ENCODE measurements at places on chromosomes 3 and 15. TPM values are rescaled to one million over a fixed set of nuclear protein-coding genes. Genes with fewer than 3 reads are reported as not detected.

The PP2D1 gene
- 0.59 TPM for polyA plus RNA-seq

The GABRR3 gene
- polyA plus RNA-seq = 0.03 TPM

The SLC24A5 gene
- polyA plus RNA-seq = 0.50 TPM

The FSTL1 gene
- 491 TPM for polyA plus RNA-seq

The SH2D7 gene
- polyA plus RNA-seq = 0.83 TPM

The PLS1 gene
- 28.2 TPM for polyA plus RNA-seq

The IL5RA gene
- 0.32 TPM for polyA plus RNA-seq

The CCDC80 gene
- polyA plus RNA-seq = 115 TPM

- DNase-seq = no peak
These were observed 64.3 kb downstream of the OXSM start for GRCh38 chr3:25854214-25854613.

- DNase-seq = no peak
These were observed 1.9 kb upstream of the CPNE9 start for GRCh38 chr3:9701711-9702110.

GRCh38 chr3:102163039-102163817 lies 271.6 kb upstream of the ZPLD1 start:
- peak; percentile 31 for DNase-seq

- no peak for DNase-seq
These were observed 43.6 kb downstream of the C2CD4B start for GRCh38 chr15:62121273-62122015.

GRCh38 chr3:45571969-45572368 lies 22.6 kb upstream of the LIMD1 start:
- DNase-seq = no peak

GRCh38 chr15:50107591-50108408 lies 11.2 kb downstream of the ATP8B4 start:
- DNase-seq = no peak

DNA sequence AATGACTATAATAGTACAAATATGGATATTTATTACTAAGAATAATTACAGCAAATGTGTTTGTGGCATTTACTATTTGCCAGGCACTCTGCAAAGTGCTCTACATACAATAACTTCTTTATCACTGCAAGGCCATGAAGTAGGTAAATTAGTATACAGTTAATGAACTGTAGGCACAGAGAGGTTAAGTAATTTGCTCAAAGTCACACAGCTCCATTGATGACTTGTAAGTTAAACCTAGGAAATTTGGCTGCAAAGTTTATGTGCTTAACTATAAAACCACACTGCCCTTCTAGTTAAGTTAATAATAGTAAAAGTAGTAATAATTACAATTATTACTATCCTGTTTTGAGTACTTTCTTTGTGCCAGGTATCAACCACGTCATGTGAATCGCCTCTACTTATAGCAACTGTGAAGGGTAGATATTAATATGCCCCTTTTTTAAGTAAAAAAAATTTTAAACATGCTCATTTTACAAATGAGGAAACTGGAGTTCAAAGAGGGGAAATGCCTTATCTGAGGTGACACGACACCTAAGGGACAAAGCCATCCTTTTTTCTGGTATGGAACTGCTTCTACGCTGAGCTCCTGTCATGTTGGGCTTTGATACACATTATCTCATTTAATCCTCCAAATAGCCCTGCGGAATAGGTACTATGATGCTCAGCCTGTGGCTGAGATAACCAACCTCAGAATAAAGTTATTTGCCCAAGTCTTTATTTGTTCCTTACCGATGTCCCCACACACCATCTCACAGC lies 8.5 kb downstream of the BHLHE40 start:
- no peak for DNase-seq

- no peak for DNase-seq
These were observed 97.3 kb downstream of the SLCO3A1 start for GRCh38 chr15:91950631-91951329.

- DNase-seq = no peak
These were observed 32.1 kb downstream of the TLNRD1 start for GRCh38 chr15:81032818-81033217.

GRCh38 chr3:184157206-184157605 lies 2.0 kb downstream of the DVL3 start:
- no peak for DNase-seq

GRCh38 chr3:148975248-148975647 lies 16.1 kb upstream of the GYG1 start:
- no peak for DNase-seq

DNA sequence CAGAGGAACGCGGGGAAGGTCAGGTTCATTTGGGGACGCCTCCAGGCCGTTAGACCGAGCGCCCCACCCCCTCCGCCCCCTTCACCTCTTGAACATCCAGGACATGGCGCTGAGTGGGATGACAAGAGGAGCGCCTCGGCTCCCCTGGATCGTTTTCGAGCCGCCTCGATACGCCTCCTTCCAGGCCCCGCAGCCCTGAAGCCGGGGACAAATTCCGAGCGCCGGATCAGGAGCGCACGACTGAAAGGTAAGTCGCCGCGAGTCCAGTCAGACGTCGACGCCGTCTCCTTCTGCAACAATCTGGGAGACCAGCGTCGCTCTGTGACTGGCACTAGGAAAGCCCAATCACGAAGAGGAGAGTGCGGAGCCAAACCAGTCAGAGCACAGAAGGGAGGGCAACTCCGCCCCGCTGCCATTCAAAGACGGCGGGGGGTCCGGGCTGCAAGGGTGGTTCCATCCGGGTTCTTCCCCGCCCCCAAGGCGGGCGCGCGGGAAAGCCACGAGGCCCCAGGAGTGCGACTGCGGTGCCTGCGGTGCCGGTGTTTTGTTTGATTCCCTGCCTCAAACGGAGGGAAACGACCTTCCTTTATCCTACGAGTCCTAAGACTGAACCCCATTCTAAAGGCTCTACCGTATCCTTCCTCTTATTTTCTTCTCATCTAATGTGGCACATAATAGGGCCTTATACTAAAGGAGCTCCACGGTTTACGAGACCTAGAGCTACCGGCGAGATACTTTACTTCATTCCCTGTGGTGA lies at the start of gene HLTF:
Gene HLTF (minus strand): TSS at position 302 of the 757 bp plus-strand sequence. CDS start 197 bp downstream, at position 105.
- peak; percentile 95 for DNase-seq

DNA sequence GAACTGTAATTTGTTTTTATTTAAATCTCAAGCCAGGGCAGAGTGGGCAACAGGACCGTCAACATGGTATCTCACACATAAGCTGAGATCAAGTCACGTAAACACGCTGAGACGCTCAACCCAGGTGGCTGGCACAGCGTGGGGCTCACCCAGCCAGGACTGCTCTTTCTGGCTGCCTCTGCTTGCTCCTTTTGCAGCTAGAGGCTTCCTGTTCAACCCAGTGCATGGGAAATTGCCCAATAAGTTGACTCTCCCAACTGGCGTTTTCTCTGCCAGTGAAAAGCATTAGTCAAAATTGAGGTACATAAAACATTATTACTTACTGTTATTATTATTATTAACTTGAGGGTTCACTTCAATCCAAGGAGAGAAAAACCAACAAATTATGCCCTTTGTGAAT lies 398.1 kb downstream of the NR2F2 start:
- no peak for DNase-seq

GRCh38 chr3:124951511-124952281 lies 17.1 kb upstream of the MUC13 start:
- DNase-seq = no peak
